Amygdala (tissue), 56 donors: ENCODE measurements at places on chromosomes 2 and 18.

DNA sequence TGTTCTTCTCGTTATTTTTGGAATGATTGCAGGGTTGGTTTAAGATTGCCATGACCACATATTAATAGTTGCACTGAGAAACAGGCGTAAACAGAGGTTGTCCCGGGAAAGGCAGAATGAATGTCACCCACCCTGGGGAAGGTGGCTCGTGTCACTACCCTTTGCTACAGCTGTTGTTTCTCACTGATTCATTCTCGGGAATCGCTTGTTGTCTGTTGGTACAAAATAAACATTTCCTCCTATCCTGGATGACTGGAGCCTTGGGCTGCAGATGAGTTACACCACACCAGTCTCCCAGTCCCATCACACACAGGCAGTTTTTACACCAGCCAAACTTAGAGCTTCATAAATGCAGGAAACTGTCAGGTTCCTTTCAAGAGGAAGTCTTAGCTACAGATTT lies 216.7 kb downstream of the GBX2 start:
- no peak for DNase-seq

DNA sequence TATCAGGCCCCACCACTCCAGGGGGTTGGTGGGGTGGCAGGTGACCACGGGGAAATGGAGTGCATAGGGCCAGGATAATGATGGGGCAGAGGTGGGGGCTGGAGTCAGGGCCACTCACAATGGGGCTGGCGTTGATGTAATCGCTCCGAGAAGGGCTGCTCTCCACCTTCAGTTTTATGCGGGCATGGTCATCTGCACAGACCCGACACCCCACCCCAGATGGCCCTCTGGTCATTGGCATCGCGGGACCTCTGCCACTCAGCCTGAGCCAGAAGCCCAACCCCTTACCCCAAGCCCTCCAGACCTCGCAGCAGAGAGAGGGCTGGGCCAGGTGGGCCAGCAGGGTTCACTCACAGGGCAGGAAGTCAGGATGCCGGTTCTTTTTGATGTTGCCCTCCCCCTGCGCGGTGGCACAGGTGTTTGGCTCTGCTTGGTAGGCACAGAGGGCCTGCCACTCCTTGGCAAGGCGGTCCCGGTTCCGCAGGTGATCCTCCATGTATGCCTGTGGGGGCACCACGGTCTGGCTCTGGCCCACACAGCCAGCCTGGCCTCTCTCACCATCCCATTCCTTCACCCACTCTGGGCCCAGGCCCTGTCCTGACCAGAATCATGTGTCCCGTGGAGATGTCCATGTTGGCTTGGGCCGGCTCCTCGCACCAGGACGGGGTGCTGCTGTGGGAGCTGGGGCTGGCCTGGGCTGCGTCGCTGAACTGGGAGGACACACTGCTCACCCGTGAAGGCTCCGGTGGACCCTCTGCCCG lies 12.4 kb downstream of the PTPRN start:
- no peak for DNase-seq

GRCh38 chr2:144567745-144568144 lies 47.8 kb upstream of the ZEB2 start:
- DNase-seq, result no peak

GRCh38 chr2:618422-618990 lies 58.7 kb downstream of the TMEM18 start:
- DNase-seq, result no peak

GRCh38 chr18:5527603-5528002 lies 16.2 kb downstream of the EPB41L3 start:
- no peak for DNase-seq

- no peak for DNase-seq
These were observed 149.4 kb downstream of the PMAIP1 start for GRCh38 chr18:60049172-60049571.

DNA sequence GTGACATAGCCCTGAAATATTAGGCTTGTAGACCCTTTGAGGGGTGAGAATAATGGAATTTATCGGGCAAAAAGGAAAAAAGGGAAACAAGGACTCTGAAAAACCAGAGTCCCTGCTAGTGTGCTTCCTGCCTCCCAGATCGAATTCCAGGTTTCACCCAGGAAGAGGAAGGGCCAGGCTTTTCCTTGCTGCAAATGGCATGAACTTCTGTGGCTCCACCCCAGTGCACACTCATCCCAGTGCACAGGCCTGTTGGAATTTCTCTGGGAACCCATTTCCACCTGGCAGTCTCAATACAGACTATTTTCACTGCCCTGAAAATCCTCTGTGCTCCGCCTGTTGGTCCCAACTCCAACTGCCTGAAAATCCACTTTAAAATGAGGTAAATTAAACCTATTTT lies 29.9 kb downstream of the C18orf54 start:
- no peak for DNase-seq

DNA sequence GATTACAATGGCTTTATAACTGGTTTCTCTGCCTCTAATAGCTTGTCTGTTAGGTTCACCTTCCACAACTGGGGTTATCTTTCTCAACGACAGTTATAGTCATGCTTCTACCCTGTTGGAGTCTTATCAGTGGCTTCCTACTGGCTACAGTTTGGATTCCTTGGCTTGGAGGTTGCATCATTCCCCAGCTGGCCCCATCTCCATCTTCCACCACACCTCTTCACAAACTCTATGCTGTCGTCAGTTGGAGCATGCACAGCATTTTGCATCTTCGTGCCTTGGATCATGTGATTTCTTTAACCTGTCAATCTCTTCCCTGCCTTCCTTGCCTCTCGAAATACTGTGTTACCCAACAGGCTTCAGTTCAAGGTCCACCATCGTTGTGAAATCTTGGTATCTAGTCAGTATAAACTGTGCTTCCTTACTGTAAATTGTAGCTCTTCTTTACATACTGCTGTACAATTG lies 316.3 kb upstream of the CXCR4 start:
- no peak for DNase-seq

DNA sequence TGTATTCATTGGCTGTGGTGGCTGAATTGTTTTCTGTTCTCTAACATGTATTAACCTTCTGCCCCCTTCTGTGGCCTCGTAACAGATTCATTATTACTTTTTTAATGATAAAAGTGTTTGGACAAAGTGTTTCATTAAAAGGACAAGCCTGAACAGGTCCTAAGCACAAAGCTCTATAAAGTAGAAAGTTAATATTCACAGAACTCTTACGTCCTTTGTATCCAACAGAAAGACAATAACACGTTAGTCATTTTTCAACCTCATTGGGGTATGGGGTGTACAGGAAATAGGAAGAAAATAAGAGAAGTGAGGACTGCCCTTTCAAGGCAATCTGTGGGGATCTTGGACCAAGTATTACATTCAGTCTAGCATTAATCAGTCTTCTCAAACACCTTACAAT lies 105.5 kb upstream of the RGPD4 start:
- DNase-seq, result no peak

DNA sequence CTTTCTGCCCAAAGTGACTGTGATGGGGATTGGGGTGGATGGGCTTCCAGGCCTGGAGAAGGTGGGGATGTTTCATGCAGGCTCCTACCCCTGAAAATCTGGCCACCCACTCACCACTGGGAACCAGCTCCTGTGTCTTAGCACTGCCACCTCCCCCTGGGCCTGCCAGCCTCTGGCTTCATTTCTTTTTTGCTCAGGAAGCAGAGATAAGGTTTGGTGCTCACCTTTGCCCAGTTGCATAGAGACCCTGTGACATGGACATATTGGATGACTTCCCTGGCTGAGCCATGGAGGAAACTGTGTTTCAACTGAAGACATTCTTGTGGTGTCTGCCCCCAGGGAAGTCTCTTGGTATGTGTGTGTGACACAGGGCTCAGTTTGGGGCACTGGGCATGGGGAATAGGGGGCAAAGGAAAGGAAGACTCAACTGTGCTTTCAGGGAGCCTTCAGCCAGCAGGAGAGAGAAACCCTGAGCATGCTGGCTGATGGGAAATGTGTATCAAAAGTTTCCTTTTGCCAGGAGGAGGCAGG lies 16.7 kb downstream of the CTIF start:
- DNase-seq, result no peak

GRCh38 chr18:45719106-45719505 lies 4.9 kb upstream of the SLC14A1 start:
- DNase-seq, result no peak

DNA sequence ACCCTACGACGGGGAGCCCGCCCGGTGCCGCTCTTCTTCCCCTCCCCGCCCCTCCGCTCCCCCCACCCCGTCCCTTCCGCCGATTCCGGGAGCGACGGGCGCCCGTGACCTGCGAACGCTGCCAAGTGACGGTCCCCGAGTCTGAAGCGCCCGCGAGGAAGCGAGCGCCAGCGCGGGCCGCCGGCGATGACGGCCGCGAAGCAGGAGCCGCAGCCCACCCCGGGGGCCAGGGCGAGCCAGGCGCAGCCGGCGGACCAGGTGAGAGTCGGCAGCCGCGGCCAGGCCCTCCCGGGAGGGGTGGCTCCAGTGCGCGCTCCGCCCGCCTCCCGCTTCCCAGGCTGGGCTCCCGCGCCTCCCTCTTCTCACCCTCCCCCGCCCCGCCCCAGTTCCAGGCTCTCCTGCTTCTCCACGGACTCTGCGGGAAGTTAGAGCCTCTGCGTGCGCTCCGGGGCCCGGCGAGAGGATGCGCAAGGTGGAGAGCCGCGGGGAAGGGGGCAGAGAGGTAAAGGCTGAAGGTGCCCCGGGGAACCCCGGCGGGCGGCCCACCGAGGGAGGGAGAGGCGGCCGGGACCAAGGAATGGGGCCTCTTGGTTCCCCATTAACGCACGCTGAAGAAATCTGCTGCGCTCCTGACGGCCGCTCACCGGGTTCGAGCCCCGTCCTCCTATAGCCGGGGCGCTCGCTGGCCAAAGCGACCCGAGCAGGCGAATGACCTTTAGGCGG lies 719.5 kb downstream of the DPP10 start:
- peak; percentile 51 for DNase-seq

DNA sequence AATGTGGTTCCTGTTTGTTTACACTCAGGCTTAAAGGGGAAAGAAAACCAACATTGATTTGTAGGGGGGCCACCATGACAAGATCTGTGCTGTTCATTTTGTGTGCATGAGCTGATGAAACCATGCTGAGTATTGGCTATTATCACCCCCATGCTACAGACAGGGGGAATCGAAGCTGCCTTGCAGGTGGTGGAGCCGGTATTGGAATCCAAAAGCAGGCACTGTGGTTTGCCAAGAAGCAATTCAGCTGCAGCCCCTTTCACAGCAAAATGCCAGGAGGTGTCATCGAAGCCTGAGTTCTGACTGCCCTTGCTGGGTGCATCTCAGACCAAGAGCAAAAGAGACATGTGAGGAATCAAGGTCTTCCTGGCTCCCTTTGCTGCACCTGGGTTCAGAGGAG lies 221.9 kb downstream of the UXS1 start:
- no peak for DNase-seq

DNA sequence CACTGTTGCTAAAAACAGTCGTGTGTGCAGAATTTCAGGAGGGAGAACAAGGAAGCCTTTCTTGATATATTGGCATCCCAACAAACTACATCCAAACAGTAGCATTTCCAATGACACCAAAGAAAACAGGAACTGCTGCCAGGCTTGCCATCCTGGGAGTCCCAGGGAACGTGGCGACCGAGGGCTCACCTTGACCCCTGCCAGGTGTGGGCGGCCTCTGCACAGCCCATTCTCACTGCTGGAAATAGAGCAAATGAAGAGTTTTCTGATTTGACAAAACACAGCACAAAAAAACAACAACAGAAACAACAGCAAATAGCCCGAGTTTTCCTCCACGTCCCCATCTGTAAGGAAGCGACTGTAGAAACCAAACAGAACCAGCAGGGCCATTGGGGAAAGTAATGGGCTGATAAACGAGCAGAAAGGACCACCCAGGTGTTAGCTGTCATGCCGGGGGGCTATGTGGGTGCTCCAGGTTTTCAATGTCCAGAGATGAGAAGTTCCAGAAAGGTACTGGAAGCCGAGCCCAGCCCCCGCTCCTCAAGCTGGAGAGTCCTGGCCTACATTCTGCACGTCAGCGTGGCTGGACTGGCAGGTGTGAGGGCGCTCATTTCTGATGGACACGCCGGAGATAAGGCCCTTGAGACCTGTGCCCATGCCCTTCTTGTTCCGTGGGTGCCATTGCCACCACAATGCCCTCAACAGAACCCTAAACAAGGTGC lies 80.8 kb downstream of the TWIST2 start:
- DNase-seq, result no peak

DNA sequence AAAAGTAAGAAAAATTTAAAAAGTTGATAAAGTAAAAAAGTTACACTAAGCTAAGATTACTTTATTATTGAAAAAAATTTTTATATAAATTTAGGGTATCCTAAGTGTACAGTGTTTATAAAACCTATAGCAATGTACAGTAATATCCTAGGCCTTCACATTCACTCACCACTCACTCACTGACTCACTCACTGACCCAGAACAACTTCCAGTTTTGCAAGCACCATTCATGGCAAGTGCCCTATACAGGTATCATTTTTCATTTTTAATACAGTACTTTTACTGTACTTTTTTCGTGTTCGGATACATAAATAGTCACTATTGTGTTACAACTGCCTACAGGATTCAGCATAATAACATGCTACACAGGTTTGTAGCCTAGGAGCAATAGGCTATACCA lies 8.9 kb upstream of the THUMPD2 start:
- DNase-seq, result no peak

DNA sequence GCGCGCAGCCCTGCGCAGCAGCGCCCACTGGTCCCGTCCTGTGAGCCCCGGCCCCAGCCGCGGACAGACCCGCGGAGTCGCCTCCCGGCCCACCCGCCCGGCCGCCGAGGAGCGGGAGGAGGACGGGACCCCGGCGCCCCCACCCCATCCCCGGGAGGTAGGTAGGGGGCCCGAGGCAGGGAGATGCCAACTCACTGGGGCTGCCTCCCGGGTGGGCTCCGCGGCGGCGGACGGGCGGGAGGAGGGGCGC lies 160 bp downstream of the SPTBN1 start:
- no peak for DNase-seq

- DNase-seq, result no peak
These were observed 83.8 kb downstream of the PARD3B start for GRCh38 chr2:204628926-204629712.

DNA sequence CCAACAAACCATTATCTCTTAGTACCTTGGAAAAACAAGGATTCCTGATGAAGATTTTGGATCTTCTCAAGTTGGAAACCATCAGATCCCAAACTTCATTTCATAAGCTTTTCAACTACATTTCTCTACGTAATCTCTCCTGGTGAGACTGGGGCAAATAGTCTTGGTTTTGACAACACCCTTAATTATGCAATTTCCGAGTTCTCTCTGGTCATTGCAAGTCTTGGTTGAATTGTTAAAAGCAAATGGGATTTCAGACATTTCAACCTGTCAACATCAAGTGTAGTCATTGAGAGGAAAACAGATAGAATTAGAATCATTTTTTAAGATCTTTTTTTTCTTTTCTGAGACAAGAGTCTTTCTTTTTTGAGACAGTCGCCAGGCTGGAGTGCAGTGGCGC lies 26.2 kb downstream of the KLF7 start:
- DNase-seq, result no peak

- DNase-seq, result no peak
These were observed 139.3 kb upstream of the EPAS1 start for GRCh38 chr2:46157966-46158310.

- DNase-seq, result no peak
These were observed 44.4 kb upstream of the ACAA2 start for GRCh38 chr18:49857708-49858107.
